SIG-M5 (cell line): ENCODE measurements at places on chromosomes 6 and 20.

- DNase-seq = no peak
These were observed 19.2 kb downstream of the UTRN start for GRCh38 chr6:144304223-144304848.

DNA sequence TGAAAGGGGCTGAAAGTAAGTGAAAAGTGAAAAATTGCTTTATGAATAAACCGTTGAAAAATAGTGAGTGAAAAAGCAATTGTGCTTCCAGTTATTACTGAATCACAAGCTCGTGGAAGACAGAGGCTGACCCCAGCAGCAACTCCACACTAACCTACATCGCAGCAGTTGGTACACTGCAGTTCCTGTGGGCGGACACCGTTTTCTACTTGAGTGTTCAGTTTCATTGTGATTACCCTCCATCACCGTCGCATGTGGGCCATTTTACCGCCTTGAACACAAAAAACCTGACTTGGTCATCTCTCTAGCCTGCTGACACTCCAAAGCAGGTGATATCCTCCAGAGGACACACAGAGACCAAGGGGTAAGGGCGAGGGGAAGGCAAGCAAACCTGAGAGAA, 28.4 kb downstream of the PRDM1 start:
- DNase-seq = no peak

DNA sequence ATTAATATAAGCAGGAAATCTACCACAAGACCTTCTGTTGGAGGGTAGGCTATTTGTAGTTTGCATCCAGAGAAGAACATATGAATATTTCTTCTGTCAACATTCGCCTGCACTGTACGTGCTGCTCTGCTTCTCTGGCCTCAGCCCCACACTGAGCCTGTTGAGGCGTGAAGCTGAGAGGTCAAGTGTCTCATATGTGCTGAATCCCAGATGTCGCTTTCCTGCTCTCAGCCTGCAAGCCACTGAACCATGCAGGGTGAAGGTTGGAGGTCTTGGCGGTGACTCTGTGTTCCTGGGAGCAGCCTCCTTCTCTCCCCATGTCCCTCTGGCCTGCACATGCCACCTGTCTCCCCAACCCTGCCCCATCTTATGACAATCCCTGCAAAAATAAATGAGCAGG, 83.6 kb downstream of the TMEM170B start:
- DNase-seq = no peak

- DNase-seq = no peak
These were observed 43.5 kb upstream of the ECI2 start for GRCh38 chr6:4178737-4179333.

DNA sequence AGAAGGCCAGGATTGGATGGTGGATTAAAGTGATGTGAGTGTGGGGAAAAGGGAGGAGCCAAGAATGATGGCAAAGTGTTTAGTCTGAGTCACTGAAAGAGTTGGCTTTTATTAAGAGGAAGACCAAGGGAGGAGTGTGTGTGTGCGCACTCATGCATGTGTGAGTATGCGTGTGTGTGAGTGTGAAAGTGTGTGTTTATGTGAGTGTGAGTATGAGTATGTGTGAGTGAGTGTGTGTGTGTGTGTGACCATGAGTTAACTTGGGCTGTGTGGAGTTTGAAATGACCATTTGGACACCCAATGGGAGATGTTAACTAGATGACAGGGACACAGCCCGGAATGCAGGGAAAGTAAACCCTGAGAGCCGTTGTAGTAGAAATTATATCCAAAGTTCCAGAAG, 57.6 kb upstream of the EYA2 start:
- DNase-seq = no peak

DNA sequence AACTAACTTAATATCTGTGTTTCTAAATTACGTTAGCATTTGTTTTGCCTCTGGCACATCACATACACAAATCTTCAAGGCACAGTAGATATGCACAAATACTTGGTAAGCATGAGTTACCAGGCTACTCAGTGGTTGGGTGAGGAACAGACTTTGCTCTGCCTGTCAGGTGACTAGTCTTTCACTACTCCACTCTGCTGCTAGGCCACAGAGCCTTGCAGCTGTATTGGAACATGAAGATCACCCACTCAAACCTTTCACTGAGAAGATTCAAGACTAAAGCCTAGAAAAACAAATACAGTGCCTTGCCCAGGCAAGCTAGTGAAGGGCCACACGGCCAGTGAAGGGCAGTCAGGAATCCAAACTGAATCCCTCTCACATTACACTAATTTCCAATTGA, 47.0 kb downstream of the DTNBP1 start:
- DNase-seq = no peak

GRCh38 chr6:54988576-54988975, 142.0 kb downstream of the FAM83B start:
- DNase-seq = no peak

DNA sequence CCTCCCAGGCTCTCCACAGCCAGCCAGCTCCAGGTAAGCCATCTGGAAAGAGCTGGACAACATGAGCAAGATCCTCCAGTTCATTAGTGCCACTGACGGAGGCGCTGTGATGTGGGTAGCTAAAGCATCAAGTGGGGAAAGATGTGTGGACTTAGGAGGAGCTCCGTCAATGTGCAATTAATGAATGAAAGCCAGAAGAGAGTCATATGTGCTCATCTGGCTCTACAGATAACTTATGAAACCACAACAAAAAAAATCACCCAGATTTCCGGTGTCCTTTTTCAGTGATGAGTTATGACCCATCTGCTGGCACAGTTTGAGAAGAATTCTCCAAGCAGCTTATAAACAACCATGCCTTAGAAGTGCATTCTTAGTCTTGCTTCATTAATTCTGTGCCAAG, 311.7 kb upstream of the PLCB4 start:
- no peak for DNase-seq

GRCh38 chr6:6466967-6467761, 121.4 kb upstream of the LY86 start:
- no peak for DNase-seq
